ENCODE measurements at places on chromosomes 7 and 10.

DNA sequence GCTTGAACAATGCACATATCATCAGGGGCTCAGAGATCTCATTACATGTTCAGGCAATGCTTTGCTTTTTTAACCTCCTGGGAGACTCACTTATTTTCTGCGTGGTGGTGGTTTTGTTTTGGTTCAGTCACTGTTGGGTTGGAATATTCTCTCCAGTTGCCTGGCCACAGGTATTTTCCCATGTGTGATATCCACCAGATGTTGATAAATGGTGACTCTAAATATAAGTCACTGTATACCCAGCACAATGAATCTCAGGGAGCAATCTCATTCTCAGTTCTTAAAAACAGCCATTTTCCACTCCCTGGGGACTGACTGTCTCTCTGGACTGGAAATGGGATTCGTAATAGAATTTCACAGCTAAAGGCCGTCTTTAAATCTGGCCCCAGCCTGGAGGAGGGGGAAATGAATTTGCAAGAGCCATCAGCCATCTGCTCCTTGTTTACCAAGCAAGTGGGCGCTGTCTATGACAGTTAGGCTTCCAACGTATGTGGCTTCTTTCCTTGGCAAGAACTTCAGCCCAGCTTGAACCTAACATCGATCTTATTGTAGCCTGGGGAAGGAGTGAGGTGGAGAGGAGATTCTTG, 1106.2 kb downstream of the NRG3 start:
- peak; percentile 3 for DNase-seq

GRCh38 chr7:144049491-144049890, 743 bp downstream of the OR2A5 start:
- no peak for DNase-seq

- no peak for DNase-seq
These were observed 75.4 kb downstream of the WDR11 start for GRCh38 chr10:120926611-120927010.

DNA sequence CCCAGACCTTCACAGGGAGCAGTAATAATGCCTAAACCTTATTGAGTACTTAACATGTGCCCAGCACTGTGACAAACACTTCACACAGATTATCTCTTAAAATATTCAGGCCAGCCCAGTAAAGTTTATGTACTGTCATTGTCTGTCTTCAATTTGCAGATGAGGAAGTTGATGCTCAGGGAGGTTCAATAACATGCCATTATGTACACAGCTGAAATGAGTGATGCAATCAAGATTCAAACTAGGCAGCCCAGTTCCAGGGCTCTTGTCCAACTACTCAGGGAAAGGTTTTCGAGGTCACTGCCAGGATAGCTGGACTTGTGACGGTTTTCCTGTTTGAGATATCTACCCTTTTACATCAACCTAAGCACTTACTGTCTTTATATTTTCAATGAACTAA, 56.1 kb downstream of the AUTS2 start:
- DNase-seq, result no peak
